ENCODE measurements at places on chromosomes 2 and 18. TPM values are rescaled to one million over a fixed set of nuclear protein-coding genes. Genes with fewer than 3 reads are reported as not detected.

DNA sequence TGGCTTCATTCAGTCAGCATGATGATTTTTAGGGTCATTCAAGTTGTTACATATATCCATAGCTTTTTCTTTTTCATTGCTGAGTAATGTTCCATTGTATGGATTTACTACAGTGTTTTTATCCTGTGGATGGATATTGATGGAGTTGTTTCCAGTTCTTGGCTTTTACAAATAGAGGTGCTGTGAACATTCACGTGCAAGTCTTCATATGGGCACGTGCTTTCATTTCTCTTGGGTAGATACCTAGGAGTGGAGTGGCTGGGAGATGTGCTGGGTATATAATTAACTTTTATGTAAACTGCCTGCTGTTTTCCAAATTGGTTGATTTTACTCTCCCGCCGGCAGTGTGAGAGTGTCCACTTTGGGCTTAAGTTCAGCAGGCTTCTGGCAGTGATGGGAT, 16.5 kb downstream of the AGAP1 start:
- no peak overlapping the region for H3K27ac ChIP-seq
- H3K4me3 ChIP-seq, result no peak overlapping the region
- DNase-seq, result no peak
- H3K4me1 ChIP-seq, result peaks cover 27% of the 10 kb centered on the region
- H3K27me3 ChIP-seq, result no peaks in the 10 kb centered on the region

DNA sequence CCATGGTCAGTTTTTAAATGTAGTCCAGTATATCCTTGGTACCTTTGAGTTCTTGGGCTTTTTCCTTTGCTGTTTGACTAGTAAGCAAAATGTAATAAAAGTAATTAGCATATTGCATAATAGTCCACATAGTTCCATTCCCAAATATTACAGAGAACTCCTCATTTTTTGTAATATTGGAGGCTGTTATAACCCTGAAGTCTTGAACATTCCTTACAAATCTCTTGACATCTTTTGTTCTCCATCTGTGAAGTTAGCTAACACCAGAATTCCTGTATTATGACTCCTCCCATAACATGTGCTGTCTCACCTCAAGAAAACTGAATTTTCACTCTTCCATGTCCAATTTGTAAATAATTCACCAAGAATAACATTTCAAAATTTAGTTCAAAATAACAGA, 17.1 kb downstream of the CREB1 start:
- peaks cover 29% of the 10 kb centered on the region for H3K4me1 ChIP-seq
- no peak overlapping the region for H3K4me3 ChIP-seq
- H3K27ac ChIP-seq, result peak overlapping the region; percentile 13
- no peak for DNase-seq

DNA sequence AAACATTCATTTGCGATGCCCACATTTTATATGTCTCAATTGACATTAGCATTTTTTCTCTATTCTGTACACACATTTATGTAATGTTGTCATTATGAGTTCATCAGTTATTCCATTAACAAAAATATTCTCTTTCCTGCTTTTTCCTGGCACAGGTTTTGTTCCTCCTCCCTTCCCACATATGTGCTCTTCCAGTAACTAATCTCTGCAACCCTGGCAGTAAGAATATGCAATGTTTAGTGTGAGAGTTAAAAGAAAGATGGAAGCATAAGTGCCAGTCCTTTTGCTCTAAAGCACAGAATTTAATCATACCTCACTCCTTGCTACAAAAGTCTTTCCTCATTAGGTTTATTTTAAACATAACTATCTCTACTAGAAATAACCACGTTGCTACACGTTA, 155.8 kb upstream of the ERBB4 start:
- H3K27me3 ChIP-seq, result no peaks in the 10 kb centered on the region
- H3K27ac ChIP-seq, result no peak overlapping the region
- H3K36me3 ChIP-seq, result no peaks in the 10 kb centered on the region

DNA sequence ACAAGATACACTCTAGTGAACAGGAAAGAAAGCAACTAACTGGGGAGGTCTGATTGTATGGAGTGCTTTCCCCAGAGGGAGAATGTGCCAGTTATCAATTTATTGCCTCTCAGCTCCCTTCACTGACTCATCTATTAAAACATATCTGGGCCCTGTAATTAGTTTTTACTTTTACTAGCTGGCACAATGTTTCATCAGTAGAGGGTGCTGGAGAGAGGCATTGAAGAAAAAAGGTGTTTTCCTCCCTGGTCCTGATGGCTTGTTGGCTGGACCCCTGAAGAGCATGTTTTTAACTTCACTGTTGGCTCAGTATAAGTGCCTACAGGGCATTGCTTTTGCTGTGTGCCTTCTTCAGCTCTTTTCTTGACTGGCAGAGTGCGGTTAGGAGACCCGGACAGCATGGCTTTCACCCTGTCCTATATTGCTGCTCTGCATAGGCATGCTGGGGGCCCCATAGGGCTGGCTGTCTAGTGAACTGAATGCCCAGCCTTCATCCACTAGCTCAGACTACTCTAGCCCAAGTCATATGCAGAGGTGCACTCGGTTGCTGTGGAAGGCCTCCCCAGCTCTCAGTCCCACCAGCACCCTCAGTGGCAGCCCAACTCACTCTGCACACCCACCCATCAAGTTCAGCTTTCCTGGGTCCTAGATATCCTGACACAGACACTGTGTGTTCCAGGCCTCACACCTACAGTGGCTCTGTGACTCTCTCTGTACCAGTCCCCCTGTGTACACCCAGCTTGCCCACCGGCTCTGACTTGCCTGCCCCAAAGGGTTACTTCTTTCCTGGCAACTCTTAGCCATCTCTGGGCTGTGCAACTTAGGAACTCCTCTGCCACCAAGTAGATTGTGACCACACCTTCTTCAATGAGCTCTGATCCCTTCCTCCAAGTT, 62.3 kb upstream of the ACYP2 start:
- peaks cover 4% of the 10 kb centered on the region for H3K4me1 ChIP-seq
- no peak overlapping the region for H3K4me3 ChIP-seq
- H3K27me3 ChIP-seq, result no peaks in the 10 kb centered on the region
- DNase-seq, result no peak
- H3K27ac ChIP-seq, result no peak overlapping the region

The CYRIA gene
- 10.2 TPM for total RNA-seq

DNA sequence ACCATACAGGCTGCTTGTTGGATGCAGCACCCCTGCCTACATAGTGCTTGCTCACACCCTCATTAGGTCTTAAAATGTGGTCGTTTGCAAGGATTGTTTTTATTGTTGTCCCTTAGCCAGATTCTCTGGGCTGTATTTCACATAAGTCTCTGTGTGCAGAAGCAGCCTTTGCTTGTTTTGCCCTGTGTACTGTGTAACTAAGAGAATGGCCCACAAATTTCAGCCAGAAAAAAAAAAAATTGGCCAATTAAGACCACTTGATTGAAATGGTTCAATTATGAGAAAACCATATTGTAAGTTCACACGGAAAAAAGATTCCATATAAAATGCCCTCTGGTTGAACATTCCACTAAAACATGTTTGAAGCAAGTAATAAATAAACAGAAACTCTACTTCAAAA, 377.1 kb upstream of the SOX11 start:
- no peaks in the 10 kb centered on the region for H3K27me3 ChIP-seq
- H3K4me1 ChIP-seq, result no peaks in the 10 kb centered on the region
- H3K36me3 ChIP-seq, result no peaks in the 10 kb centered on the region
- no peak for DNase-seq
- H3K27ac ChIP-seq, result no peak overlapping the region
- H3K4me3 ChIP-seq, result no peak overlapping the region

- no peak overlapping the region for H3K4me3 ChIP-seq
- H3K36me3 ChIP-seq, result no peaks in the 10 kb centered on the region
- DNase-seq, result no peak
- no peaks in the 10 kb centered on the region for H3K4me1 ChIP-seq
- H3K27me3 ChIP-seq, result no peaks in the 10 kb centered on the region
- H3K27ac ChIP-seq, result no peak overlapping the region
Observed at GRCh38 chr2:177322801-177323261, 58.3 kb upstream of the NFE2L2 start.

GRCh38 chr2:144132357-144132756, 387.6 kb downstream of the ZEB2 start:
- H3K27ac ChIP-seq, result no peak overlapping the region
- peaks cover 6% of the 10 kb centered on the region for H3K4me1 ChIP-seq
- H3K27me3 ChIP-seq, result no peaks in the 10 kb centered on the region
- no peak overlapping the region for H3K4me3 ChIP-seq
- DNase-seq, result no peak
- H3K36me3 ChIP-seq, result peaks cover 2% of the 10 kb centered on the region

DNA sequence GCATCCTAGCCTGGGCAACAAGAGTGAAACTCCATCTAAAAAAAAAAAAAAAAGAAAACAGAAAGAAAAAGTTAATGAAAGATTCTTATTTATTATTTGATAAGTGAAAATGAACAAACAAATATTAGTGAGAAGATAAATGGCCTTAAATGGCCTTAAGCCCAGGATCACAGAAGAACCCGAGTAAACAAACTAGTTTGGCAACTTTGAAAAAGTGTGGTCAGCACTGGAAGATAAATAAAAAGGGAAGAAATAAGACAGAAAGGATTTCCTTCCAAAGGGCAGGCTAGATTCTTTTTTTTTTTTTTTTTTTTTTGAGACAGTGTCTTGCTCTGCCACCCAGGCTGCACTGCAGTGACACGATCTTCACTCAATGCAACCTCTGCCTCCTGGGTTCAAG, 692.4 kb downstream of the CPS1 start:
- no peaks in the 10 kb centered on the region for H3K36me3 ChIP-seq
- no peak overlapping the region for H3K4me3 ChIP-seq
- H3K27me3 ChIP-seq, result no peaks in the 10 kb centered on the region
- no peak for DNase-seq
- H3K27ac ChIP-seq, result no peak overlapping the region
